ENCODE measurements at places on chromosomes 11 and 22.

DNA sequence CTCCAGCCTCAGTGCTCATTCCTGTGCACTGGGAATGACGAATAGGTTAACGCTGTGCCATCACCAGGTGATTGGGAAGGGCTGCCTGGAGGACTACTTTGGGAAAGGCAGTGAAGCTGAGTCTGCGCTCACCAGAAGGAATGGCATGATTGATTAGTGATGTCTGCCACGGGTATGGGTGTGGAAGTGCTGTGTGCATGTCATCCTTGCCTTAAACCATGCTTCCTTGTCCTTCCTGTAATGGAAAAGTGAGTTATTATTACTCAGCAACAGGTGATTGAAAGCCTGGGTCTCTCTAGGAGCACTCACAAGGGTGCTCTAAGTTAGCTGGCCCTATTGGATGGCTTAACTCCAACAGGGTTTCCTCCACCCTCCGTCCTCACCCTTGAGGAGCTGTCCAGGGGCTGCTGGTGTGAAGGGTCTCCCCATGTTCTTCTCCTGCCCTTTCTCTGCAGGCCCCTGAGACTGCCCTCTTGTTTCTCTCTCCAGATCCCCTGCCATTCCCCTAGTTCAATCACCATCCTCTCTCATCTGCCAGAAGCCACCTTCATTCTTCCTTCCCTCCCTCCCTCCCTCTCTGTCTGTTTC, 121.9 kb upstream of the NECTIN1 start:
- DNase-seq = no peak

GRCh38 chr11:16779436-16779835, 41.0 kb downstream of the C11orf58 start:
- DNase-seq = no peak

GRCh38 chr11:100824041-100824809, 137.1 kb downstream of the ARHGAP42 start:
- DNase-seq = no peak

DNA sequence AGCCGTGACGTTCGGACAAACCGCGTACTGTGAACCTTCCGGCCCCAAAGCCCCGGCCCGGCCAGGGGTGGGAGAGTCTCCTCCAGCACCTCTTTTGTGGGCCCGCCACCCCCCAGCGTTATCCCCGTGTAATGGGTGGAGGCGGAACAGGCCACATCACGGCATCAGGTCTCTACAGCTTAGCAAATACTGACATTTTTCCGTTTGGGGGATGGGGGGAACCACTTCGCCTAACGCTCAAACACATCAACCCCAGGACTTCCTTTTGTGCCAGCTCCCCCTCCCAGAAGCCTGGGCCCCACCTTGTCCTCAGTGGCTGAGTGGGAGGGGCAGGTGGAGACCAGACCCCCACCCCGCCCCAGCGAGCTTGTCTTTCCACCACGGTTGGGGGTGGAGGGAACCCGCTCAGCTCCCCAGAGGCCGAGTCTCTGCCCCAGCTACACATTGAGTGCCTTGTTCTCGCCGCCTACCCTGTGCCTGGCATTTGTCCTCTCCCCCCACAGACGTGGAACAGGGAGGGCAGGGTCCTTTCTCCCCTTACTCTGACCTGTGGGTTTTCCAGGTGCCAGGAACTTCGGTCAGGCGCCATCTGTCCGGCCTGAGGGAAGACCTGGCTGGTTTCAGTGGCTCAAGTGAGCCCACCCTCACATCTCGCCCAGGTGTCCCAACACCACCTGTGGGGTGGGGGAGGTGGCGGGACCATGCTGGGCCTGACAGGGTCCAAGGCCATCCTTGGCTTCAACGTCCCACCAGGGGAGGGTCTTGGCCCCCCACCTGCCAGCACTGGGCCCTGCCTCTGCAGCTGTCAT, 29.6 kb downstream of the SBF1 start:
- DNase-seq = no peak

- no peak for DNase-seq
Observed at GRCh38 chr22:28506150-28506535, 173.5 kb downstream of the TTC28 start.

GRCh38 chr11:82980292-82980691, 78.8 kb downstream of the DDIAS start:
- peak; percentile 96 for DNase-seq

DNA sequence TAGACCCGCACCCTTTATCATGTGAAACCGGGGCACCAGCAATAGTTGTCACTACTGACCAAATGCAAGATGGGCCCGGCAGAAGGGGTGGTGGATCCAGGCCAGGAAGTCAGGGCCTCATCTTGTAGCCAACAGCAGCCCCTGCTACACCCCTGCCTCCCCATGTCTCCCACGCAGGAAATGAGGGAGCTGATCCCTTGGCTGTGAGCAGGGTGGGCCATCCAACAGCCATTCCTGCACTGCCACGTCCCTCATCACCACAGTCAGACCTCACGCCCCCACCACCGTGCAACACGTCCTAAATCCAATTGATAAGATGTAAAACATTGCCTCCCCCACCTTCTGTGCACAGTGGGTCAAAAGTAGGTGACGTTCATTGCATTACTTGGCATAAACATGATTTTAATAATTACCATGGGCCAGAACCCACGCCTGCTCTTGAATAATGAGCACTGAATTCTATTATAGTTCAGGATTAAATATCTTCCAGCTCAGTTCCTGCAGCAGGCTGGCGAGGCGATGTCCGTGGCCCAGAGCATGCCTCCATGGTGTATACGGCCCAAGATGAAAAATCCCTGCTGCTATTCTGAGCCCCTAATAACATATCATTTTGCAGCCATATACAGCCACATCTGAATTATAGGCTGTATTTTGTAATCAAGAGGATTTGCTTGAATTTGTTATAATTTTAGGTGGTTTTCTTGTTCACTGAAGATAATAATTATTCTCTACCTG, 1373.8 kb downstream of the BRD1 start:
- no peak for DNase-seq

- DNase-seq = no peak
Observed at GRCh38 chr11:88604260-88604659, 266.7 kb upstream of the CTSC start.

GRCh38 chr11:72652873-72653630, 21.2 kb downstream of the PDE2A start:
- DNase-seq = no peak

Measured in SW 1271 (cell line).